ENCODE measurements at places on chromosomes 11 and 22.

GRCh38 chr11:65434057-65434666 is 11.6 kb downstream of the NEAT1 start:
- DNase-seq: no peak

GRCh38 chr22:39368461-39368911 is 18.7 kb downstream of the SYNGR1 start:
- no peak for DNase-seq

GRCh38 chr11:45444796-45445195 is 158.7 kb upstream of the SYT13 start:
- DNase-seq: no peak

- DNase-seq: no peak
Observed at GRCh38 chr11:104997288-104997687, 25.7 kb downstream of the CASP5 start.

GRCh38 chr11:73566422-73566821 is 31.5 kb downstream of the FAM168A start:
- DNase-seq: no peak

DNA sequence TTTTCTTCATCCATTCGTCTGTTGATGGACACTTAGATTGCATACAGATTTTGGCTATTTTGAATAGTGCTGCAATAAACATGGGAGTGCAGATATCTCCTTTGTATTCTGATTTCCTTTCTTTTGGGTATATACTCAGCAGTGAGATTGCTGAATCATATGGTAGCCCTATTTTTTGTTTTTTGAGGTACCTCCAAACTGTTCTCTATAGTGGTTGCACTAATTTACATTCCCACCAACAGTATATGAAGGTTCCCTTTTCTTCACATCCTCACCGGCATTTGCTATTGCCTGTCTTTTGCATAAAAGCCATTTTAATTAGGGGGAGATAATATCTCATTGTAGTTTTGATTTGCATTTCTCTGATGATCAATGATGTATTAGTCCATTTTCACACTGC is 96.1 kb downstream of the PRR5L start:
- DNase-seq: no peak

GRCh38 chr11:107337917-107338316 is 119.7 kb downstream of the CWF19L2 start:
- DNase-seq: no peak

- no peak for DNase-seq
Observed at GRCh38 chr11:47299078-47299477, 29.1 kb downstream of the MADD start.

GRCh38 chr11:115458877-115459276 is 45.3 kb downstream of the CADM1 start:
- DNase-seq: no peak

DNA sequence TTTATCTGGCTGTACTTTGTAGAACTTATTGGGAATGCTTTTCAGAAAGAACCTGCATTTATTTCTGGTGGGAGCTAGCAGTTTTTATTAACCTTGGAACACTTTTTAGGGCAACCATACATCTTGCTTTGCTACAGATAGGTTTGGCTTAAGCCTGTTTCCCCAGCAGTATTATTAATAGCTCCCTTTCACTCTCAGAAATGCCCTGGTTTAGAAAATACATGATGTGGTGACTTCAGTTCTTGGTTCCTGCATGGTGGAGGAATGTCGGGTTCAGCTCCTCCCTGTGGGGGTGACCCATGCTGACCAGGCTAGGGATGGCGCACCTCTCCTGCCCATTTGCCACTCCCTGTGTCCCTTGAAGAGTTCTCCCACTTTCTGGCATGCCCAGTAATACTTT is 28.2 kb downstream of the ZBED4 start:
- DNase-seq: no peak

DNA sequence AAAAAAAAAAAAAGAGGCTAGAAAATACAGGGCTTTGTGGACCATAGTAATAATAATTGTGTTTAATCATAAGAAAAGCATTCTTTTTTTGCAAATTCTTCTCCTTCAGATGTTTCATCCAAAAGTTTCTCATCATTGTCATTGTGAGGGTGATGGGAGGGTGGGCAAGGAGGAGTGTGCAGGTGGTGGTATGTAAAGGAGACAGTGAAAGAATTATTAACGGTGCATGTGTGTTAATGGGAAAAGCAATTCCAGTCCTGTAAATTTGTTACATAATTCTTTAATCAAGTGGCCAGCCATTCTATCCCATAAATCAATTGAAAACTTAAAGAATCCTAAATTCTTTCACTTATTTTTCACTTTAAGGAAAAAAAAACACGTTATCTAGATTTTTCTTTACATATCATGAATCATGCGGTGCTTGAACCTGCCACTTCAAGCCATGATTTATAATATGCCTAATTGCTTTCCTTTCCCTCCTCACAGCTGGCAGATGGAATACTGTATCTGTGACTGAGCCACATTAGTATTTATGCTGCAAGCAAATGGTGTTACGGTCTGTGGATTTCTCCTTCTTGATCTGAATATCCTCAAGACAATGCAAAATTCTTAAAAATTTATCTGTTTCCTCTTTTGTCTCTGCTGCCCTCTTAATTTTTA is 318.5 kb downstream of the JRKL start:
- no peak for DNase-seq

DNA sequence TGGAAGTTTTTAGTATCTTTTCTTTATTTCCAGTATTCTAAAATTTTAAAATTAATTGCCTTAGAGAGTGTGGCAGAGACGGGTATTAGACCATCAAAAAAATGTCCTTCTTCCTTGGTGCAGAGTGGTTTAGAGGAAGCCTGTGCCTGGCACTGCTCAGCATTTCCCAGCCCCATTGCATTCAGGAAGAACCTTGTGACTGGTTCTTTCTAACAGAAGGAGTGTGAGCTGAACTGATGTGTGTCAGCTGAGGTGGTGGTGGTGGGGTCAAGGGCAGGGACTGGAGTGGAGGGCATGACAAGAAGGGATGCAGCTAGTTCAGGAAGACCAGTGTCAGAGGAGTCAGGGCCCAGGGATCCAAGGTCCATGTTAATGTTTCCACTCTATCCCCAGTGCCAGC is 58.7 kb upstream of the FDX1 start:
- DNase-seq: no peak

- peak; percentile 78 for DNase-seq
Observed at GRCh38 chr11:61028135-61028729, 56.8 kb downstream of the CD6 start.

DNA sequence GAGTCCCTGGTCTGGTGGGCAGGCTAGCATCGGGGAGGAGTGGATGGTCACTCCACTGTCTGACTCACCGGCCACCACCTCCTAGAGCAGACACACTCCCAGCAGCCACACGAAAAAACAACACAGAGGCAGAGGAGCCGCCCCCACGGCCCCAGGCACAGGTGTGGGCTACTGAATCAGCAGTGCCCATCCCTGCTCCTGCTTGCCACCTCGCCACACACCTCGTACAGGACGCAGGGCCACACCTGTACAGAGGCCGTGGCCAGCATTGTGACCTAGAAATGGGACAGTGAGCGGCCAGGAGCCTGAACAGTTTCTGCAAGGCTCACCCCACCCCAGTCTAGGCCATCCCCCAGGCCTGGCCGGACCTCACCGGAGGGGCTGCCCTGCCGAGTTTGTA is 14.0 kb downstream of the TRIM29 start:
- DNase-seq: no peak

DNA sequence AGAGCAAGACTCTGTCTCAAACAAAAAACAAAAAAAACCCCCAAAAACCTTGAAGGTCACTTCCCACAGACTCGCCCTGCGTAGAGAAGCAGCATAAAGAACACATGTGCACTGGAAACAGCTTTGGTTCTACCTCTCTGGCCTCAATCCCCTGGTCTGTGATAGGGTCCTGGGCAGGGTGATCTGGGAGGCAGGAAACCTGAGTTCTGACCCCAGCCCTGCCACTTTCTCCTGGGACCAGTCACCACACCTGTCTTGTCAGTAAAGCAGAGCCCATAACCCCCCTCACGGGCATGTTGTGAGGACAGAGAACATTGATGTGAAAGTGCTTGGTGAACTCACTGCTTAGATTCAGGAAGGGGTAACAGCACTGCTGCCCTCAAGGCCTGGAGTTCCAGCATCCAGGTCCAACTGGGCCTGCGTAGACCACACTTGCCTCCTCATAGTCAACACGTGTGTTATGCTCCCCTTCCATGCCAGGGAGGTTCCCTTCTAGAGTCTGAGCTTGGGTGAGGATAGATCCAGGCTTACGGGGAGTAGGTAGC is 11.4 kb downstream of the UCP2 start:
- no peak for DNase-seq

DNA sequence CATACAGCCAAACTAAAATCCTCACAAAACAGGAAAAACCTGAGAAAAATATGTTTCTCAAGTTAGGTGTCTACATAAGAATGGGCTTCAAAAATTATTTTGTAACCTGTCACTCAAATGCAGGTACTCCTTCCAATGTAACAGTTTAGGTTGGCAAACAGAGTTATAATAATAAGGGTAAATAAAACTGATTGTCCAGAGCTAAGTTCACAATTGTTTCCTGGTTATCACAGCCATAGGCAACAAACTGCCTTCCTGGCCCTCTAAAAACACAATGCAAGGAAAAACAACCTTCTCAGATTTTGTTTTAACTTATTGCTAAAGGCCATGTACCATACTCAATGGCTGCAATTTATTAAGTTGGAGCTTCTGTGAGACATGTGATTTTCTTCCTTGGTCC is 36.4 kb downstream of the SNX19 start:
- no peak for DNase-seq

GRCh38 chr11:121419836-121420235 is 32.3 kb upstream of the SORL1 start:
- DNase-seq: no peak

DNA sequence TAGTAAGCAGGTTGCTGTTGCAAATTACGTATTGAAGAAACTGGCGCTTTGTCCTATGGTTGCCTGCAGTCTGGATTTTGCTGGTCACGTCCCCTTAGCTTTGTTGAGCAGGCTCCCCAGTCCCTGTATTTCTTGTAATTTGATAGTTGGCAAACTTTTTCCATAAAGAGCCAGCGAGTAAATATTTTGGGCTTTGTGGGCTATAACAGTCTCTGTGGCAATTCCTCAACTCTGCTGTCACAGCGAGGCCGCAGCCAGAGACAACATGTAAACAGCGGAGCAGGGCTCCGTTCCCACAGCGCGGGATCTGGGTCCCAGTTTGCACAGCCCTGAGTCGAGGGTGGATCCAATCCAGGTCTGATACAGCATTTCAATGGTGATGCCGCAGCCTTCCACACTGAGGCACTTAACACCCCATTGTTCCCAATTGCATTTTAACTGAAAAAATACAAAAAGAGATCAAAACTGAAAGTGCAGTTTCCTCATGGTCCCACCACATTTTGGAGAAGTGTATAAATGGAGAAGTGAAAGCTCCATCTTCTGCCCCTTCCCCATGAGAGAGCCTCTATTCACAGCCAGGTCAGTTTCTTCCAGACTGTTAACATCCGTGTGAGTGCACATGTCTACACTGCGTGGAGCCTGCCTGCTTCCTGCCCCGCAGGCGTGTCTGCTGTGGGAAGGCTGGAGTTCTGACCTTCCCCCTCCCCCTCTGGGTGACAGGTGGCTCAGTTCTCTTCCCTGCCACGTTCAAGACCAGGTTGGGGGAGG is 89.1 kb downstream of the RPS6KA4 start:
- DNase-seq: no peak

DNA sequence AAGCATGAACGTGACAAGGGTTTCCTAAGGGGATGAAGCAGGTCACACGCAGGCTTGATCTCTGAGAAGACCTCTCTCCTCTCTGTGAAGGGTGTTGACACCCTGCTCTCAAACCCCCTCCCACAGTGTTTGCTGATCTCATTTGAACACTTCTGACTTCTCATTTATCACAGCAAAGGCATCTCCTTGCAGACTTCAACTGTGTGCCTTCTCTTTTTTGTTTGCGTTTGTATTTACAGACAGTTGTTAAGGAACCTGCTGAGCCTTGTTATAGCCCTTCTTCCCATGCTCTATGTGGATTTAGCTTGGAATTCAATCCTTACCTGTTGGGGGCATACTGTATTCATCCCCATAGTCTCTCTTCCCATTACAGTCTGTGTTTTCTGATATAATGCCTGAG is 206.5 kb downstream of the NELL1 start:
- no peak for DNase-seq

- no peak for DNase-seq
Observed at GRCh38 chr11:12845739-12846358, 163.3 kb upstream of the RASSF10 start.

- DNase-seq: no peak
Observed at GRCh38 chr11:8252946-8253345, 10.7 kb downstream of the LMO1 start.

DNA sequence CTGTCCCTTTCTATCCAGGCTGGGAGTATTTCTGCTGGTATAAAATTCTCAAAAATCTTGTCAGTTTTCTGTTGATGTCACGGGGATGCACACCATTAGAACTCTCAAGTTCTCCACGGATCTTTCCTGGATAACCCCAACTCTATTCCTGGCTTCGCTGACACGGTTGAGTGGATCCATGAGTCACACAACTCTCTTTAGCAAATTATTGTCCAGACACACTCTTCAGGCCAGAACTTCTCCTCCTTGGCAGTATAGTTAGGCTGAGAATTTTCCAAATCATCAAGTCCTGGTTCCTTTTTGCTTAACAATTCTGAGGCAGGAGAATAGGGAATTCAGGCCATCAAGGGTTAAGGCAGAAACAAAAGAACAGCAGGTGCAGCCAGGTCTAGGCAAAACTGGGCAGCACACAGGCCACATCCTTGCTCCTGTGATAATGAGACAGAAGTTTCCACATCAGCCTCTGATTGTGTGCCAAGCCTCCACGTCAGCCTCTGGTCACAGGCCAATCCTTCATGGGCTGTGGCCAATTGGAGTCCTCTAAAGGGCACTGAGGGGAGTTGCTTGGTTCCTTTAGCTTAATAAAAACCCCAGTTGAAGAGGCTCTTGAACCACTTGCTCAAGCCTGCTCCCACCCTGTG is 5.7 kb upstream of the ACAT1 start:
- DNase-seq: no peak

DNA sequence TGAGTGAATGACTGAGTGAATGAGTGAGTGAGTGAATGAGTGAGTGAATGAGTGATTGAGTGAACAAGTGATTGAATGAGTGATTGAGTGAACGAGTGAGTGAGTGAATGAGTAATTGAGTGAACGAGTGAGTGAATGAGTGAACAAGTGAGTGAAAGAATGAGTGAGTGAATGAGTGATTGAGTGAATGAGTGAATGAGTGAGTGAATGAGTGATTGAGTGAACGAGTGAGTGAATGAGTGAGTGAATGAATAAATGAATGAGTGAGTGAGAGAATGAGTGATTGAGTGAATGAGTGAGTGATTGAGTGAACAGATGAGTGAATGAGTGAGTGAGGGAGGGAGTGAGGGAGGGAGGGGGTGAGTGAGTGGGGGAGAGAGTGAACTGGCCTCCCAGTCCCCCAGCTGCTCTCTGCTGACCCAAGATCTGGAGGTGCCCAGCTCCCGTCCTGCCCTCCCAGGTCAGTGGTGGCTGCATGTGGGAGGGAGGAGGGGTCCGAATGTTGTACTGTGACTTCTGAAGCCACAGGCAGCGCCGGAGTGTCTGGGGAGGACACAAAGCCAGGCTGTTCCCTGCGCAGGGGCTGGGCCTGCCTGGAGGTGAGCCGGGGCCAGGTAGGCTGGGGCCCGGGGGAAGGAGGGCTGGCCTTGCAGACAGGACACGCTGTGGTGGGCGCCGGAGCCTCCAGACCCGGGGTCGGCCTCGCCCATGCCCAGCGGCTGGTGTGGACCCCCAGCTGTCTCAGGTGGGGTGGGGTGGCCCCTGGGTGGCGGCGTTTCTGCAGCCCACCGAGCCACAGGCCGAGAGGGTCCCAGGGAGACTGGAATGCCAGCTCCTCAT is 17.8 kb upstream of the PIM3 start:
- DNase-seq: no peak
